ENCODE measurements at places on chromosomes 6 and 20.

GRCh38 chr6:134553936-134554335 lies 236.0 kb upstream of the SGK1 start:
- DNase-seq, result no peak

DNA sequence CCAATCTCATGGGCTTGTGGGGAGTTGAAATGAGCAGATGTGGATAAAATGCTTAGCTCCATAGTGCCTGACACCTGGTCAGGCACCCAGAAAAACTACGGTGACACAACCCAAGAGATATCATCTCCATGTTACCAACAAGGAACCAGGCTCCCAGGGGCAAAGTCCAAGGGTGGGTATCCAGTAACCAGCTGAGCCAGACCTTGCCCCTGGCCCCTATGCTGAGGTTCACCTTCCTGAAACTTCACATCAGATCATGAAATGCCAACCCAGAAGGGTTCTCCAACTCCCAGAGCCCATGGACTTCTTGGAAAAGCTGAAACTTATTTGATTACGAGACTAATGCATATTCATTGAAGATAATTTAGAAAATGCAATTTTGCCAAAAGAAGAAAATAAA lies 141.8 kb upstream of the KCNG1 start:
- no peak for DNase-seq

DNA sequence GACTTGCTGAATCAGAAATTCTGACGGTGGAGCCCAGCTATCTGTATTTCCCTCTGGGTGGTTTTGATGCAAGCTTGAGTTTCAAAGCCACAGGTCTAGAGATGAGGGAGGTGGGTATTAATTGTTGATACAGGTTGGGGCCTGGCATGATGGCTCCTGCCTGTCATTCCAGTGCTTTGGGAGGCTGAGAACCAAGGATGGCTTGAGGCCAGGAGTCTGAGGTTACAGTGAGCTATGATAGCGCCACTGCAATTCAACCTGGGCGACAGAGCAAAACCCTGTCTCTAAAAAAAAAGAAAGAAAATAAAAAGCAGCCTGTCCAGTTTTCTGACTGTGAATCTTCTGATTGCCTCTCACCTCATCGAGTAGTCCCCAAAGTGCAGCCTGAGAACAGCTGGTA lies 184.8 kb upstream of the SASH1 start:
- DNase-seq, result no peak

DNA sequence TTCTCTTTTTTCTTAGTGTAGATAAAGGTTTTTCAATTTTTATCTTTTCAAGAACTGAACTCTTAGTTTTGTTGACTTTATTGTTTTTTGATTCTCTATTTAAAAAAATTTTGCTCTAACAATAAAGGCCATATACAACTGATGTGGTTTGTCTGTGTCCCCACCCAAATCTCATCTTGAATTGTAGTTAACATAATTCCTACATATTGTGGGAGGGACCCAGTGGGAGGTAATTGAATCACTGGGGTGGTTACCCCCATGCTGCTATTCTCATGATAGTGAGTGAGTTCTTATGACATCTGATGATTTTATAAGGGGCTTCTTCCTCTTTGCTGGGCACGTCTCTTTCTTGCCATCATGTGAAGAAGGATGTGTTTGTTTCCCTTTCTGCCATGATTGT lies 199.8 kb downstream of the DHX35 start:
- DNase-seq, result no peak

- DNase-seq, result no peak
These were observed 292.3 kb upstream of the RNF217 start for GRCh38 chr6:124669713-124670480.

GRCh38 chr6:148545901-148546300 lies 200.9 kb upstream of the UST start:
- no peak for DNase-seq

- no peak for DNase-seq
These were observed 714.6 kb downstream of the CD109 start for GRCh38 chr6:74410630-74411029.

GRCh38 chr20:62802026-62802712 lies 2.5 kb upstream of the OGFR start:
- no peak for DNase-seq

DNA sequence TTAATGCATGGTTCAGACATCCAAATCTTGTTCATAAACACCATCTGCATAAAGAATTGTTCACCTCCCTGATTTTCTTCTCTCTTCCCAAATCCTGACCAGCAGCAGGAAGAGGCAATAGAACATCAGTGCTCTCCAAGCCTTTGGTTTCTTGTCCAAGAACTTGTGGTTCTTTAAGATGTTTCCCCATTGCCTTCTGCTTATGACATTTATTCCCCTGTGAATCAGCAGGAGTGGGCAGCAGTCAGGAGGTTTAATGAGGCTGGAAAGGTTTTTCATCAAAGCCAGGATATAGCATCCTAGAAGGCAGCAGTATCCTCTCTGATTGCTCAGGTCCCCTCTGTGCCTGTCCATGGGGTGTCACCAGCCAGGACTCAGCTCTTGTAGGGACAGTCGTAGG lies 5.3 kb downstream of the HDDC2 start:
- no peak for DNase-seq

DNA sequence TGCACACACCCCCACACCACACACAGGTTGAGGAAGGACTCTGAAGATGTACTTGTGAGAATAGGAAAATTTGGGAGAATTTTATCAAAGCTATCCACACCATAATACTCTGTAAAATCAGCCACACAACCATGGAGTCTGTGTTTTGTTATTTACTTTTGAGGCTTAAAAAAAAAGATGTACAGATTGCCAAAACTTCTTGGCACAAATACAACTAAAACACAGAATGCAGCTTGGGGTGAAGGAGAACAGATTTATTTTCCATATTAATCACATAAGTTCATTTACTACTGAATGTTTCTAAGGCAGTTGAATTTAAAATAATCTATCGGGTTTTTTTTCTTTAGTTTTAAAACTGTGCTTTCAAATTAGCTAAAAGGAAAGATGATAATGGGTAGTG lies 32.8 kb upstream of the KCNQ5 start:
- no peak for DNase-seq

GRCh38 chr6:90584636-90585255 lies 2.1 kb downstream of the MAP3K7 start:
- no peak for DNase-seq

GRCh38 chr20:53028337-53029007 lies 56.3 kb downstream of the TSHZ2 start:
- DNase-seq, result no peak

- no peak for DNase-seq
These were observed 18.5 kb downstream of the GSTA4 start for GRCh38 chr6:52976591-52977035.

DNA sequence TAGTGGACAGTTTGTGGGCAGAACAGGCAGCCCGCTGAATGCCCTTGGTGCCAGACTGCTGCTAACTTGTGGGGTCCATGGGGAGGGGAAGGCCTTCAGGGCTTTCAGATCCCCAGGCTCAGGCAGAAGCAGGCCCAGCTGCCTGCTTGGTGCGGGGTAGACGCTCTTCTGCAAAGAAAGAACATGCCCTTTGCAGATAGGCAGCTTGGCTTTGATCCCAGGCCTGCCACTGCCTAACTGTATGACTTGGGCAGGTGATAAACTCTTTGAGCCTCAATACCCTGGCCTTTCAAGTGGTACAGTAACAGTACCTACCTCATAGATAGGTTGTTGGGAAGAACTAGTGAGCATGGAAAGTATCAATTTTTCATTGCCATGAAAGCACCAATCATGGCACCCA lies 28.4 kb downstream of the CHMP4B start:
- DNase-seq, result no peak

DNA sequence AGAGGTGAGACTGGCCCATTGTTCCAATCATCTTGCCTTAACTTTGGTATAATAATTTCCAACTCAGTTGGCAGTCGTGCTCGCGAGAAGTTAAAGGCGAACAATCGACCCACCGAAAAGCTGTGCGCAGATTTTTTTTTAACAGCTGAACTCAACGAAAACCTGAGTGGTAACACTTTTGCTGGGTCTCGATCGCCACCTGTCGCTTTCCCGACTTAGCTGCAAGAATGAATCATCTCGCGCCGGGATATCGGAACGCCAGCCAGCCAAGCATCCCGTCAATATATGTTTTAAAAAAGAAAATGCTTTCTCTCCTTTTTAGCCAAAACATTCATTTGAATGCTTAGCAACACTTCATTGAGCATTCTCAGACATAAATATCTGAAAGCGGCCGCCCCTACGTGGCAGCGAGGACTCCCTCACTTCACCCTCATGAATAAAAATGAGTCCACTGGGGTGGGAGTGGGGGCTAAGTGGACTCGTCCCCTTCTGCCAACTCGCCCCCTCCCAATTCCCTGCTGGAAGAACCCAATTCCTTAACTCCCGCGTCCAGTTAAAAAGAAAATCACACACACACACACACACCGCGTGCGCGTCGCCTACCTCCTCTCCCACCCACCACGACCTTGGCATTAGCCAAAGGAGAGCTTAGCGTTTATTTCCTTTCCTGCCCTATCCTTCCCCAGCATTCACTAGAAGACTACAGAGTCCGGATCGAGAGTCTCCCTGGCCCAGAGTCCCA lies 1.5 kb downstream of the COL12A1 start:
- DNase-seq, result peak; percentile 68

Data from glomerular endothelial cell (primary cell).